ENCODE measurements at places on chromosomes 2 and 18.

DNA sequence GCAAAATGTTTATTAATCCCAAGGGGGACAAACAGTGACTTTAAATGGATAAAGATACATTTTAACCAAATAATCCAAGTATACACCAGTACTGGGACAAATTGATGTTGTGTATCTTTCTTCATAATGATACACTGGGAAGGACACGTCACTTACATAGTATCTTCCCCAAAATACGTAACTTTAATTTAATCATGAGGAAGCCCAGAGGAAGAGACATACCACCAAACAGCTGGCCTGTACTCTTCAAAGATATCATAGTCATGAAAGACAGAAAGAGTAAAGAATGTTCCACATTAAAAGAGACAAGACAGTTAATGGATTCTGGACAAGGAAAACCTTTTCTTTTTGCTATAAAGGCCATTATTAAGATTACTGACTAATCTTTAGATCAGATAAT, 37.1 kb downstream of the AGFG1 start:
- no peak for DNase-seq

DNA sequence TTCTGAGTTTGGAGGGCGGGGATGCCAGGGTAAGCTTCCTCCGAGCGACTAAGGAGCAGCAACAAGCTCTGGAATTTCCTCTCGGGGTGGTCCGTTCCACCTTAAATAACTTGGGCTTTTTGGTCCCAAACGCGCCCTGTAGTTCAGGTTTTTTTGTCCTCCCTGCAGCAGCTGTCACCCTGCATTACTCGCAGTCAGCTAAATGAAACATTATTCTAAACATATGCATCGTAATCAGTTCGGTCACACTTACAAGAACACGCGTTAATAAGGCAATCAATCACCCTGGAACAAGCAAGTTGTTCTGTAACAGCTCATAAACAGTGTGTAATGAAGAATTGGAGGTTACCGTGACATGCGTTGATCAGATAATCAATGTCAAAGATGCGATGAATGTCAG, 8.3 kb downstream of the EVX2 start:
- peak; percentile 58 for DNase-seq

GRCh38 chr18:21889570-21889969, 149.0 kb downstream of the MIB1 start:
- DNase-seq: no peak

DNA sequence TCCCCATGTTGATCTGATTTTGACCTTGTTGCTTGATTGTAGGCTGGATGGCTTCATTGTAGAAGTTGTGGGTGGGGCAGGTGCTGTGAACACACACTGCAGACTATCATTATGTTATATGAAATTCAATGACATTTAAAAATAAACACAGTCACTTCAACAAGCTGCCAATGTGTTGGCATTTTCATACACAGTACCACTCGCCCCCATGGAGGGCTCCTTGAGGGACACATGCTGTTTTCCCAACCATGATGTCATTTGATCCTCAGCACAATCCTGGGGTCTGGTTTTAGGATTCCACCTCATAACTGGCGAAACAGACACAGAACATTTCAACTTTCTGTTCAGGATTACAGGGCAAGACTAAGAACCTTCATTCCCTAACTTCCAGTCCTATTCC, 86.9 kb downstream of the ZCCHC2 start:
- DNase-seq: no peak

GRCh38 chr2:94869552-94870439, 1.4 kb upstream of the TEKT4 start:
- no peak for DNase-seq

GRCh38 chr2:42908518-42909200, 116.3 kb upstream of the HAAO start:
- no peak for DNase-seq

DNA sequence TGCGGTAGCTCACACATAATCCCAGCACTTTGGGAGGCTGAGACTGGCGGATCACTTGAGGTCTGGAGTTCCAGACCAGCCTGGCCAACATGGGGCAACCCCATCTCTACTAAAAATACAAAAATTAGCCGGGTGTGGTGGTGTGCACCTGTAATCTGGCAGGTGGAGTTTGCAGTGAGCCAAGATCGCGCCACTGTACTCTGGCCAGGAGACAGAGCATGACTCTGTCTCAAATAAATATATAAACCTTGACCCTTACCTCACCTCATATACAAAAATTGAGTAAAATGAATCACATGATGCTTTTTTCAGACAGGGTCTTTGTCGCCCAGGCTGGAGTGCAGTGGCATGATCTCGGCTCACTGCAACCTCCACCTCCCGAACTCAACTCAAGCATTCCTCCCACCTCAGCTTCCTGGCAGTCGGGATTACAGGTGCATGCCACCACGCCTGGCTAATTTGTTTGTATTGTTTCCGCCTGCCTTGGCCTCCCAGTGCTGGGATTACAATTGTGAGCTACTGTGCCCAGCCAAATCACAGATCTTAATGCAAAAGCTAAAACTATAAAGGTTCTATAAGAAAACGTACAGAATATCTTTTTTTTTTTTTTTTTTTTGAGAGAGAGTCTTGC, 25.3 kb downstream of the XPO1 start:
- DNase-seq: no peak

DNA sequence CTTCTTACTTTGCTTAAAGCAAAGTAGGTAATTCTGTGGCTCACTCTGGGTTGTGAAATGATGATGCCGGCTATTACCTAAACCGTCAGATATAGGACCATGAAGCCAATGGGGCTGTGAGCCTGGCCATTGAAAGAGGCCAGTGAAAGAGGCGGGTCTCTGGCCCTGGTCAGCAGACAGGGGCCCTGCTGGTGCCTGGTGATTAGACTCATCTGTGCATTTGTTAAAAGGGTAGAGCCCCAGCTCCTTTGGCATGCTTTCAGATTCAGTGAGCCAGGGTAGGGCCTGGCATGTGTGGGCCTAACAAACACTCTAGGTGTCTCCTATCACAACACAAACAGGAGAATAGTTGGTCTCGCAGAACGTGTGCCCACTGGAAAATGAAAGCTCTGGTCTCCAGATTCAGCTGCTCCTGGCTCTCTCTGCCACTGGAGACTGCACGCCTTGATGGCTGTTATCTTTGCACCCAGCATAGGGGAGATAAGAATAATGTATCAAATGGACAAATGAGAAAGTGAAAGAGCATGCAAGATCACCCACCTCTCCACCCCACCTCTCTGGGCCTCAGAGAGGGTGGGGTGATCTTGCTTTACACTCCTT, 6.9 kb downstream of the LRRC30 start:
- no peak for DNase-seq

DNA sequence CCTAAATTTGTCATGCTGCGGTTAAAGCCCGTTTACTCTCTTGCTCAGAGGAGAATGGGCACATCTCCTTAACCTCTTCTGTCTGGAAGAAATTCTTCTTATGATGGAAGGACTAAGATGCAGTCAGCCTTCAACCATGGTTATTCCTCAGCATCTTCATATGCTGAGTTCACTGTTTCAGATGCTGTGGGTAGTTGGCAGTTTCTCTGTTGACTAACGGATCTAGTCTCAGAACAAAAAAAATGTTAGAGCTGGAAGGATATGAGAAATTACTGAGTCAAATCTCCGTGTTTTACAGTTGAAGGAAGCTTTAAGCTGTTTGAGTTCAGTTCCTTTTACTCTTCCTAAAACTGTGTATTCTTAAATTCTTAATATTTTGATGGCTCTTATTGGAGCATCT, 43.6 kb upstream of the PGAP1 start:
- DNase-seq: no peak

DNA sequence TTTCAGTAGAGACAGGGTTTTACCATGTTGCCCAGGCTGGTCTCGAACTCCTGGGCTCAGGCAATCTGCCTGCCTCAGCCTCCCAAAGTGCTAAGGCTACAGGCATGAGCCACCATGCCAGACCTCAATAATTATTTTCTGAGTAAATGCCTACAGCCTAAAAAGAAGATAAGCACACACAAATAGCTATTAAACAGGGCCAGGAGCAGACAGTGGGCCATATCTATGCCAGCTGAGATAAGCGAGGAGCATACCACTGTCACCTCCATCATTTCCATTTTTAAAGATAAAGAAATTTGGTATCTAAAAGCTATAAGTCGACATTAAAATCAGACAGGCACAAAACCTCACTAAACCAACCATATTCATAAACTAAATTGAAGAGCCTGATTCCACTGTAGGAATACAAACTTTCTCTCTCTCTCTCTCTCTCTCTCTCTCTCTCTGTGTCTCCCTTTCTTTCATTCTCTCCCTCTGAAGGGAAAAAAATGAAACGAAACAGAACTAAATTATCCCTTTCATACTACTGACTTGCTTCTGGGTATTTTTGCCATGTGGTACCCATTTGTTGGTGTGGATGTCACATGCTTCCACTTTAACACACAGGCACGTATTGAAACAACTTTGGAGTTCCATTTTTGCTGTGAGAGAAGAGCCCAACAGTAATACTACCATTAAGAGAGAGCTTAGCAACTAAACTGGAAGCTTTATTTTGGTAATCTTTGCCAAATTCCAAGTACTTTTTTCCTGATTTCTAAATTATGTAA, 51.0 kb downstream of the FARSB start:
- DNase-seq: no peak

DNA sequence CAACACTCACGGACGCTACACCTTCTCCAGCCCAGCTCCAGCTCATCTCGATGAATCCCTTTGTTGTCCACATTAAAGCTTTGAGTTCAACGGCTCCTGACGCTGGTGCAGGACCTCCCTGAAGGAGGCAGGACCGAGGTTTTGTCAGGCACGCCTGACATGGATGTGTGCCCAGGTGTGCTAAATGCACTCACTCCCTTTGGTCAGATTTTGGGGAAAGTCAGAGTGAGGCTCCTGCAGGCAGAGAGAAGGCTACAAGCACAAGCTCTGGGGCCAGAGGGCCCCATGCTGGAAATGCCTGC, 78.6 kb downstream of the NDUFA10 start:
- no peak for DNase-seq

DNA sequence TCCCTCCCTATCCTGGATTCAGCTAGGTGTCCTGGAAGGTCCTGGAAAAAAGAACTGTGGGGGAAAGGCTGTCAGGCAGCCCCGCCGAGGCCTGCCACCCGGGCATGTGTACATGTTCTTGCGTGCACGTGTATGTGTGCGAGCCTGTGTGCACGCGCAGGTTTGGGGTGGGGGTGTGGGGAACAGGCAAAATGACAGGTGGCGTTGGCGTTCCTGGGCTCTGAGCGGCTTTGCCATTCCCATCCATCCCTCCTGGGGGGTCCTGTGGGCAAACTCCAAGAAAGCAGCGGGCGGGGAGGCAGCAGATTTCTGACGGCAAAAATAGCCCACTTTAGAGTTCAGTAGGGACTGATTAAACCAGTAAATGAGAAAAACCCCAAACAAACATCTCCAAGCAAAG, 35.6 kb downstream of the EMX1 start:
- no peak for DNase-seq

DNA sequence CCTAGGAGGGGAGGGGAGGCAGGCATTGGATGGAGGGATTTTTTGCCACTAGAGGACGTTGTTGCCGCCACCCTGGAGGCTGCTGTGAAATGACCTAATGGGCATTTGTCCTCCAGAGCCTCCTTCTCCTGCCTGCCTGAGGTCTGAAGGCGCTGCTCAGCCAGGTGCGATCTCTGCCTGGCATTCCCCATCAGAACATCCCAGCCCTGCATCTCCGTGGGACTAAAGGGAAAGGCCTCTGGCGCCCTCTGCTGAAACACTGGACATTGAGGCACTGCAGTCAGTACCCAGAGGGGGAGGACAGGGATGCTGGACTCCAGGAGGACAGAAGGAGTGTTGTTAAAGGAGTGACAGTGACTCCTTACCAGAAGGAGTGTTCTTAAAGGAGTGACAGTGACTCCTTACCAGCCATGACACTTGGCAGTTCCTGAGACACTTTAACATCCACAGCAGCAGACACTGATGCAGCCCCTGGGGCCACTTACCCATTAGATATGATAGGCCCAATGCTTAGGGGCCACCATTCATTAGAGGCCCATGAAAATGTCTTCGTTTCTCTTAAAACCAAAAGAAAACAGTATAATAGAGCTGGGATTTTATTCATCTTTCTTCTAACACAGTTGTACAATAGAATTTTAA, 17.0 kb downstream of the THNSL2 start:
- DNase-seq: peak; percentile 80

- peak; percentile 50 for DNase-seq
Observed at GRCh38 chr2:96604104-96604503, 34.0 kb downstream of the KANSL3 start.

DNA sequence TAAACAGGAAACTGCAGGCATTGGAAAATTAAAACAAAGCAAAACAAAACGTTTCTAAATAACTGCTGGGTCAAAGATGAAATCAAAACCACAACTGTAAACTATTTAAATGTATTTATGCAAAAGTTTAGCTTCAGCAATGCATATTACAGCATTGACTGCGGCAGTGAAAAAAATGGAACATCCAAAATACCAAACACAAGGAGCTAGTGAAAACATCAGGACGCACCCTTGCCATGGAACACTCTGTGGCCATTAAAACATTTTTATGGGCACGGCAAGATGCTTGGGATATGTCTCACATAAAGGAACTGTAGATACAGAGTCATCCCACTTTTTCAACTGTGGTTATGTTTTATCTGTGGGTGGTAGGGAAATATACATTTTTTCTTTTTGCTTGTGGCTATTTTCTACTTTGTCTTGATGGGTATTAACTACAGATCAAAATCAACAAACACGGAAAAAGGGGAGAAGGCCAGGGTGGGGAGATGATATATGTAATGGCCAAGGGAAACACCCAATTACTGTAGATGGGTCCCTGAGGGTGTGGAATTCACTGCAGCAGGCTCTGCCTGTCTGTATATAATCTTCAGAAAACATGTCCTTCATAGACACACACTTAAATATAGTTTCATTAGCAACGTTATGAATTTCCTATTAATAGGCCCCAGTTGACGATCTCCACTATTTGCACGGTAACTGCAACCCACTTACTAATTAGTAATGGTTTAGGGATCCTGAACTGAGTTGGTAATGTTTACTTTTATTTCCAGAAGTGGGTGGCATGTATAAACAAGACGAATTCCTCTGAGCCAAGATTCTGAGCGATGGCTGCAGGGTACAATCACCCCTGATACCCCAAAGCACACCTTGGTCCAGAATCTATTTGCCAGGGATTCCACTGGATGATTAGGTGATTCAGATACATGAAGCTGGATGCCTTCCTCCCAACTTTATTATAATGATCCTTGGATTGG, 110.5 kb downstream of the ACKR3 start:
- DNase-seq: no peak

- no peak for DNase-seq
Observed at GRCh38 chr2:19752500-19752899, 149.3 kb downstream of the TTC32 start.
